ENCODE measurements at places on chromosomes 11 and 22. TPM values are rescaled to one million over a fixed set of nuclear protein-coding genes. Genes with fewer than 3 reads are reported as not detected.

DNA sequence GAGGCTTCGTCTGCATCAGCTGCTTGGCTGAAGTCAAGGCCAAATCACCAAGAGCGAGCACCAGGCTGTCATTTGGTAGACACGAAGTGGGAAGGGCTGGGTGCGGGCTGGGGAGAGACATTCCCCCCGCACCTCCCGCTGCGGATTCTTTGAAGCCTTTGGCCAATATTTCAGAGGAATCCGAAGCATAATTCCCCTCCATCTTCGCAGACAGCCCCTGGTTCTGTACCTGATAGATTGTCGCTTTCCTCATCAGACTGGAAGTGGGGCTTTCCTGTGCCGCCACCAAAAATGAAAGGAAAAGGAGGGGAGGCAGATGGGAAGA is 15.3 kb downstream of the BLID start:
- DNase-seq = peak; percentile 16

DNA sequence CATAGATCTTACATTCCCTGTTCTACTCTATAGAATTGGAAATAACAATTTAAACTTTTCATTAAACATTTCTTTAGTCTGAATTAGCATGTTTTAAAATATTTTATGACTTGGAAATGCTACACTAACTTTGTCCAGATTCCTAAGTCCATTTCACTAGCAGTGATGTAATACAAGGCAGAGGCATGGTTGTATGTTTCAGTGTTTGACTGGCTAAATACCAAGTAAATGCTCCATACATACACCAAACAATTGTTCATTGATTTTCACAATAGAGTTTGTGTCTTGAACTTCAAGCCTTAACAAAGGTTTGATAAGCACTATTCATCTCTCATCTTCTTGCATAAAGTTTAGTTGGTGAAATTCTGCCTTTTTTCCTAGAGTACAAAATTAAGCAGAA is 13.5 kb downstream of the ZBED5 start:
- DNase-seq = no peak

- DNase-seq = peak; percentile 4
Measured at GRCh38 chr11:134656861-134657540, 245.0 kb upstream of the B3GAT1 start.

GRCh38 chr22:44395118-44396005 is 82.6 kb upstream of the SHISAL1 start:
- no peak for DNase-seq

DNA sequence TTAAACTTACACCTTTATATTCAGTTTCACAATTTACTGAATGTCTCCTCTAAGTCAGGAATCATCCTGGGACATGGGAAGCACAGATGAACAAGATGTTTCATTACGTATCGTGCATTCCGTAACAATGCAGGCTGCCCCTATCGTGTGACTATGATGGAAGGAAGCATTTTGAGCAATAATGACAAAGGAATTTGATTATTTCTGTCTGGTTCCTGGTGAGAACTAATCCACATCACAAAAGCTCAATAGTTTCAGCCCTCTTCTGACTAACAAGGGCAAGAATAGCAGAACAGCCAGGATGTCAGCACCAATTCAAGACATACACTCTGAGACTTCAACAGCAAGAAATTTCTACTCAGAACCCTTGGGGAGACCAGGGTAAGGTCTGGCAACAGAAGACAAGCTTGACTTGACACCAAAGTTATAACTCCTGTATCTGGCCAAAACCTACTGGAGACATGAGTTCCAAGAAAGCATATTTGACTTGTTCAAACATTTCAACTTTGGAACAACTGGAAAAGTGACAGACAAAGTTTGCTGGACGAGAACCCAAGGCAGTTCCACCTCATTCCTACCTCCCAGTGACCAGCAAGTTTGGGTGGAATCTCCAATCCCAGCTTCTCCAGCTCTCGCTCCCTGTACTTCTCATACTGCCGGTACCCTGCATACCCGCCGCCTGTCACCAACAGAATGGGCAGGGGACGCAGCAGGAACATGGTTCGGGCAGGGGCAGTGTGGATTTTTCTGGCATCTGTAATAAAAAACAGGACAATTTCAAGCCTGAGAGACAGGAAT is 14.3 kb downstream of the PISD start:
- no peak for DNase-seq

GRCh38 chr22:29245626-29246385 is 22.0 kb downstream of the RHBDD3 start:
- DNase-seq = peak; percentile 68

DNA sequence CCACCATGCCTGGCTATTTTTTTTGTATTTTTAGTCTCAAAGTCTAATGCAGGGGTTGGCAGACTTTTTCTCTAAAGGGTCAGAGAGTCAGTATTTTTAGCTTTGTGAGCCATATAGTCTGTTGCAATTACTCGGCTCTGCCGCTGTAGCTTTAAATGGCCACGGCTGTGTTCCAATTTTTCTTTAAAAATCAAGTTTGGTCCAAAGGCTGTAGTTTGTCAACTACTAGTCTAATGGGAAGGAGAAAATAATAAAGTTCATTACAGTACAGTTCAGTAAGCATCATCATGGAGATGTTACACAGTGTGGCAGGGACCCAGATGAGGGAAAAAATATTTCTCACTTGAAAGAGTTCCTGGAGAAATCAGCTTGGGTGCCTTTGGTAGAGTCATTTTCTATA is 107.6 kb downstream of the CSNK2A3 start:
- no peak for DNase-seq

- DNase-seq = no peak
Measured at GRCh38 chr11:45828996-45829395, 18.3 kb upstream of the CRY2 start.

GRCh38 chr11:77179048-77179447 is 51.0 kb downstream of the MYO7A start:
- DNase-seq = peak; percentile 24

GRCh38 chr11:42271306-42271705 is 811.9 kb upstream of the LRRC4C start:
- no peak for DNase-seq

DNA sequence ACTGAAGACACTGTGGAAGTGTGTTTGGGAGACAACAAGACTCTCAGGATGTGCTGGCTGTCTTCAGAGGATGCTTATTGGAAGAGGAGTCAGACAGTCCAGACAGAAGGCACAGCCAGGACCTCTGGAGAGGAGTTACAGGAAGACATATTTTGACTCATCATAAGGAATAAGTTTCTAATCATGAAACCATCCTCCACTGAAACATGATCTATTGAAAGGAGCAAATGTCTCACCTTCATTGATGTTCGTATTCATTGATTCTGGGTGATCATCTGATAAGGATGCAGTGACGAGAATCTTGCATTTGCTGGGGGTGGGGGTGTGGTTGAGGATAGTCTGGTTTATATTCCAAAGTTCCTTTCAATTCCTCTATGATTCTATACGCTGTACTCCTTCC is 2.5 kb upstream of the CXCR5 start:
- DNase-seq = no peak

DNA sequence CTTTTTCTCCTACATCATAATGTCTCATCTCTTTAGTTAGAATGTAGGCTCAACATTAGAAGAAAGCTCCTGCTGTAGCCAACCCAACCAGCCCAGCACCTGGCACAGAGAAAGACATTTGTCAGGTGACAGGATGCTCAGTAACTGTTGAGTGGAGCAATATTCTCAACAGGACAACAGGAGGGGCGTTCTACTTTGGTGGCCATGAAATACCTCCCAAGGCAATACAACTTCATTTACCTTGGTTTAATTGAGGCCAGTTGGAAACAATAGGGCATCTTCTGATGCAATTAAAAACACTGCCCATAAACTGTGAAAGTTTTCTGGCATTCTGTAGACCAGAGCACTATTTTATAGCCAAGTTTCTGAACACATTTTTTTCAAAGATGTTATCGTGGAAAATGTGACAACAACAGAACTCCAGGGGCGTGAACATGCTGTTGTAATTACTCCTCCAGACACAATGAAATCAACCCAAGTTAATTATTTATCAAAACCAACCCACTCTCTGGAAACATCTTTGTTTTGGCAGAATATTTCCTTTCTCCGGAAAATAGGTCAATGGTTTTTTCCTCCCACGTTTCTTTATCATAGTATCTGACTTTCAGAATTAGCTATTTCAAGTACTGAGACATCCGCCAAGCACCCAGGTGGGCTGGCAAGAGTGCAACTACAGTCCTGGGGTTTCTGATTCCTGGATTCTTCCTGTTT is 538.1 kb downstream of the SOX6 start:
- DNase-seq = no peak

DNA sequence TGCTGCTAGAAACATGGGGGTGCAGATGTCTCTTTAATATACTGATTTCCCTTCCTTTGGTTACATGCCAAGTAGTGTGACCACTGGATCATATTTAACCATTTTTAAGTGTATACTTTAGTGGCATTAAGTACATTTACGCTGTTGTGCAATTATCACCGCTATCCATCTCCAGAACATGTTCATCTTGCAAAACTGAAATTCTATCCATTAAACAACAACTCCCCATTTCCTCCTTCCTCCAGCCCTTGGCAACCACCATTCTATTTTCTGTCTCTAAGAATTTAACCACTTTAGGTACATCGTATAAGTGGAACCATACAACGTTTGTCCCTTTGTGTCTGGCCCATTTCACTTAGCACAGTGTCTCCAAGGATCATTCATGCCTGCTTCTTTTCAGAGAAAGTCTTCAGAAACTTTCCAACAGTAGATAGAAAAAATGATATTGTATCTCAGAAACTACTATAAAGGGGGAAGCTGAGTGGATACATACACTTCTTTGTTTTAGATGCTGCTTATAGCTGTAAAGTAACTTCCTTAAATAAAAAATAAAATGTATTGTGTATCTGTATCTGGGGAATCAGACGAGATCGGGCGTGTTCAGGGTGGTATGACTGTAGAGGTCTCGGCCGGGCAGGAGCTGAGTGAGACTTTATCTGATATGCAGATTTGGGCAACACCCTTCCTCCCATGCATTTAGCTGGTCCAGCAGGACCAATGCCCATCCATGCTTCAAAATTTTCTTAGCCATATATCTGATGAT is 44.6 kb upstream of the ZBED5 start:
- no peak for DNase-seq

Gene MMP3
- 0.17 TPM for total RNA-seq

Gene CCDC116
- 0.37 TPM for total RNA-seq

Gene APOBEC3B
- total RNA-seq = 1.8 TPM

Gene PRR5L
- total RNA-seq = 32.7 TPM

Gene NCF4
- total RNA-seq = 11.3 TPM

Gene EP300
- 69.3 TPM for total RNA-seq
